ENCODE measurements at places on chromosomes 13 and 19. TPM values are rescaled to one million over a fixed set of nuclear protein-coding genes. Genes with fewer than 3 reads are reported as not detected.
A peak's percentile ranks its signal among the peaks of the same experiment; 100 is the strongest.

DNA sequence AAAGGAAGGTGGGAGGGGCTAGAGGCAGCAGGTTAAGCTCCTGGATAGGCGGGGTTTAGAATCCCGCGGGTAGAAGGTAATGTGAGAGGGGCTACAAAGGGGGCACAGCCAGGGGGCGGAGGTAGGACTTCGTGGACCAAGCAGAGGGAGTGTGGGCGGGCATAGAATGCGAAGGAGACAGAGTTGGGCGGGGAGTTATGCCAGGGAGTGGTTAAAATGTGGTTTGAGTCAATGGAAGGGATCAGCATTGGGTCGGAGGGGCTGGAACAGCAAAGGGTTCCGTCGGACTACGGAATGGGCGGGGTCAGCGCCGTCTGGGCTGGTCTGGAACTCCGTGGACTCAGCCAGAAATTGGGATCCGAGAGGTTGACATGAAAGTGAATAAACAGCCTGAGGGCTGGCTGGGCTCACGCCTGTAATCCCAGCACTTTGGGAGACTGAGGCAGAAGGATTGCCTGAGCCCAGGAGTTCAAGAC lies 3.0 kb downstream of the LTBP4 start:
- DNase-seq = no peak

DNA sequence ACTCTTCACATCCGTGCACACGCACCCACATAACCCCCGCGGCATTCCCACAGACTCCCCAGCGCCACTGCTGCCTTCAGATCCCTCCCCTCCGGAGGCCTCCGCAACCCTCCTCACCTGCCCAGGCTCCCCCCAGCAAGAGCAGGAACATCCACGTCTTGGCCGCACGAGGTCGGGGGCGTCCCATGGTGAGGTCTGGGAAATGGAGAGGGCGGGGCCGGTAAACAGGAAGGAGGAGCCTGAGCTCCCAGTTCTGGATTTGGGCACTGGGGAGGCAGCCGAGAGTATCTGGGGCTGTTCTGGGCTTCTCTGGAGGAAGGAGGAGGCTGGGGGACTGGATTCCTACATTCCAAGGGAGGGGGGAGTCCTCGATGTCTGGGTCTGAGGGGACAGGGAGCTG lies 423 bp downstream of the KLK8 start:
- DNase-seq = no peak

- DNase-seq = no peak
Observed at GRCh38 chr19:44725251-44725650, 23.3 kb upstream of the BCL3 start.

GRCh38 chr13:36447501-36447900 lies 15.2 kb downstream of the CCNA1 start:
- DNase-seq = peak; percentile 37

- DNase-seq = no peak
Observed at GRCh38 chr13:61294467-61295191, 121.0 kb downstream of the PCDH20 start.

DNA sequence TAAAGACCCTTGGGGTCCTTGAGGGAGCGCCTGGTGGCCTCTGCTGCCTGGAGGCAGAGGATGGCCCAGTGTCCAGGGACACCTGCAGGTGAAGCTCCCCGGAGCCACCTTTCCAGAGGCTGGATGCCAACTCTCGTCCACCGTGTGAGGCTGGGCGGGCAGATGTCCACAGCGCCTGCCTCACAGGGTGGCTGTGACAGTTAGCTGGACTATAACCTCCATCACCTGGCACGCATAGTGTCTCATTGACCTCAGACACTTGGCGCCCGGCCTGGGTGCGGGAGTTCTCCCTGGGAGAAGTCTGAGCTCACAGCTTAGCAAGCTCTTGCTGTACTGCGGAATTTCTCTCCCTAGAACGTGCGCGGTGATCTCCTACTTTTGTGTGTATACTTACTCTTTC lies 9.8 kb downstream of the BICRA start:
- DNase-seq = peak; percentile 70

DNA sequence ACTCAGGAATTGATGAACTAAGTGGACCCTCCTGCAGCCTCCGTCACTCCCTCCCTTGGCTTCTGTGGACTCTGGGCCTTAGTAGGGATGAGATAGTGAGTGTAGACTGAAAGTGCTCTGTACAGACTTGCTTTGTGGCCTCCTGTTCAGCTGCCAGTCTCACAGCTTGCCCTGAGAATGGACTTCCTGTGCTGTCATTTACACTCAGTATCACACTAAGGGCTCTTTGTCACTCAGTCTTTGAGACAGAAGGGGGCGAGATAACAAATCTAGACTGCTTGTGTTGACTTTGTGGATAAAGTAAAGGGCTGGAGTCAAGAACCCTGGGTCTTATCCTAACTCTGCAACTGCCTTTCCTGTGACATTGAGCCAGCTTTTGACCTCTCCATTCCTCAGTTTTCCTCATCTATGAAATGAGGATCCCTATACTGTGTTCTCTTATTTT lies 21.0 kb upstream of the SPRY2 start:
- DNase-seq = no peak

- no peak for DNase-seq
Observed at GRCh38 chr13:46127358-46128023, 22.7 kb upstream of the CPB2 start.

DNA sequence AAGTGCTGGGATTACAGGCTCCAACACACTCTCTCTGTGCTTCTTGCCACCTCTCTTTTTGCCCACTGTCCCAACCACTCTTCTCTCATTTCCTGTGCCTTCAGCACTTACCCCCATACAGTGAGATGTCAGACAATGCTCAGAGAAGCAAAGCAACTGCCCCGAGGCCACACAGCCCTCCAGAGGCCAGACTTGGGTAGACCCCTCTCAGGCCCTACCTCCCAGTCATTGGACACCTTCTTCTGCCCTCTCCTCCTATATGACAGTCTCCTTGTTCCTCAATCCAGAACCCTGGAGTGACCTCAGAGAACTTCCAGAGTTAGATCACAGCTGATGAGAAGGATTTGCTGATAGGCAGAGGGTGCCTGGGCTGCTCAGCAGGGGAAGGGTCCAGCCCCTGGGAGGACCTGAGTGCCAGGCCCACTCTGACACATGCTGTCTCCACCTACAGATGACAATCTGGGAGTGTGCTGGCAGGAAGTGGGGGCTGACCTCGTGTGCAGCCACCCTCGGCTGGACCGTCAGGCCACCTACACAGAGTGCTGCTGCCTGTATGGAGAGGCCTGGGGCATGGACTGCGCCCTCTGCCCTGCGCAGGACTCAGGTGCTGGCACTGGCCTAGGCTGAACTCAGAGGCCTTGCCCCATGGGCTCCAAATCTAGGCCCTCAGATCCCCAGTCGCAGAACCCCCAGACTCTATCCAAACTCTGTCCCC lies 24.4 kb downstream of the LTBP4 start:
- no peak for DNase-seq

DNA sequence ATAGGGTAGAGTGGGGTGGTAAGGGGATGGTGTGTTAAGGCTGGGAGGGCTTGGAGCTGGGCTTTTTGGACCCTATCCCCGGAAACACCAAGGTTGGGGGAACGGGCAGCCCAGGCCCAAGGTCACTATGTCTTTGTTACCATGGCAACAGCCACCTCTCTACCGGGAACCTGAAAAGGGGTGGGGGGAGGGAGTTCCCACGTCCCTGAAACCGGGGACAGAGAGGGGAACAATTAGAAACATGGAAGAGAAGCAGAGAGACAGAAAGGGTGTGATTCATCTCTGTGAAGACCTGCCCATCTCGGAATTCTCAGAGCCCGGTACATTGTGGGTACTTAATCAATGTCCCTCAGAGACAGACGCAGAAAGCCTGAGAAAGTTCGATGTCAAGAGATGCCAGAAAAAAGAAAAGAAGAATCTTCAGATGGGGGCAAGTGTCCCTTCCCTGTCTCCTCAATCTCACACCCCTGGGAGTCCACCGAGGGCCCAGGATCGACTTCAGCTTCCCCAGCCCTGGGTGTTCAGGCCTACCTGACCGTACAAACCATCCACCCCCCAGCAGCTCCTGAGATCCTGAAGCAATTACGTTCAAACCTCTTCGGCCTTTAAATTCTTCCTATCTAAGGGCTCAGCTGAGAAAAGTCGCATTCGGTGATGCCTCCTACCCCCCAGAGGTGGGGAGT lies 6.8 kb upstream of the LRFN1 start:
- no peak for DNase-seq

- peak; percentile 82 for DNase-seq
Observed at GRCh38 chr19:41324921-41325639, 15.1 kb downstream of the CCDC97 start.

- peak; percentile 99 for DNase-seq
Observed at GRCh38 chr19:12937927-12938778, at the start of gene CALR. Gene CALR (plus strand): TSS chr19:12938609. CDS start chr19:12938680, 71 bp downstream.

The ZNF443 gene
- 2.3 TPM for total RNA-seq

The ZNF441 gene
- total RNA-seq = 11.8 TPM

The ARMC6 gene
- total RNA-seq = 25.7 TPM

The PNMA8C gene
- 0.17 TPM for total RNA-seq

The DNAJC3 gene
- 56.2 TPM for total RNA-seq

The MAG gene
- total RNA-seq = not detected

The CBLC gene
- total RNA-seq = under 0.01 TPM

Measured in fibroblast of lung (primary cell).